Adrenal gland (tissue), 19 donors: ENCODE measurements at places on chromosomes 6 and 20. TPM values are rescaled to one million over a fixed set of nuclear protein-coding genes. Genes with fewer than 3 reads are reported as not detected.

SNHG17 gene
- 11.1 TPM for total RNA-seq

POPDC3 gene
- total RNA-seq: not detected

SEMG1 gene
- not detected for total RNA-seq

BPIFA3 gene
- total RNA-seq: not detected

SLC17A9 gene
- total RNA-seq: 2.3 TPM

BMP2 gene
- 2.2 TPM for total RNA-seq

- DNase-seq: no peak
Observed at GRCh38 chr20:40843251-40843650, 154.2 kb upstream of the MAFB start.

- no peak for DNase-seq
Observed at GRCh38 chr20:57985278-57985677, 243.2 kb downstream of the ANKRD60 start.

- no peak for DNase-seq
Observed at GRCh38 chr6:116168148-116168547, 42.2 kb upstream of the COL10A1 start.

DNA sequence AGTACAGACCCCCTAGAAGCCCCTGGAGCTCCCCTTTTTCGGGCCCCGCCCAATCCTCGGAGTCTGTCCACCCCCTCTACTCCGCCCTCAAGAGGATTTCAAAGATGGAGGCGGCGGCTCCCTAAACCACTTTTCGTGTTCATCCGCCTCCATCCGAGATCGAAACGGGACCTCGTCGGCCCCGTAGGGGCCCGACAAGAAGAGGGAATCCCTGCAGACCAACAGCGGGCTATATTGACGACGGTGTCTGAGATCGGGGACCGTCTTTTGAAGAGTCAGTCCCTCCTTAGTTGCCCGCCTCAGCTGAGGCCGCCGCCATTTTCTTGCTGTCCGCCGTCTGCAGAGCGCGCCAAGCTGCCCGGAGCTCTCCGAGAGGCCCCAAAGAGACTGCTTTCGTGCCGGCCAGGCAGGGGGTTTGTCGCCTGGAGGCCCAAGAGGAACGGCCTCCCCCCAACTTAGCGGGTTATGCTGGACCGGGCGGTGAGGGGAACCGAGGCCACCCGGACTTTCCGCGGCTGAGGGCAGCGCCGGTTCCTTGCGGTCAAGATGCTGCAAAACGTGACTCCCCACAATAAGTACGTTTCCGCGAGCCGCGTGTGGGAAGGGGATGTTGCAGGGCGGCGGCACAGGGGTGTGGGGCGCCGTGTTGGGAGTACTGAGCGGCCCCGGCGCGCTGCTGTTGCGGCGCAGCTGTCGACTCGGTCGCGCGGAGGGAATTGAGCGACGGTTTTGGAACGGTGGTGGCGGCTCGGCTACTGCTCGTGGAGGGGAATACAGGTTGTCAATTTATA lies 4.2 kb downstream of the BRD2 start:
- DNase-seq: peak; percentile 40

GRCh38 chr6:31978831-31979230 lies 3.0 kb upstream of the C4A start:
- DNase-seq: no peak

DNA sequence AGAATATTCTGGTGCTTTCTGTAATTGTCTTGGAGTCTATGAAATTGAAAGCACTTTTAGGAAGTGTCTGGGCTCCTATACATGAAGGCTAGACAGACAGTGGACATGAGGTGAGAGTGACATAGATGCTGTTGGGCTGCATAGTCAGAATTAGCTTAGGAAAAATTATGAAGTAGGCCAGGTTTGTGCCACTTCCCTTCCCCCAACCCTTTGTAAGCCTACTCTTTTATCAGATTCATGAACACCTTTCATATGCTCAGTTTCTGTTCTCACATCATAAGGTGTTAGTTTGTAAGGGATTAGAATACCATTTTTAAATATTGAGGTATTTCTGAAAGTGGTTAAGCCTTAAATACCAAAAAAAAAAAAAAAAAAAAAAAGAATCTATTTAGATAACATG lies 18.4 kb upstream of the SNPH start:
- DNase-seq: no peak

DNA sequence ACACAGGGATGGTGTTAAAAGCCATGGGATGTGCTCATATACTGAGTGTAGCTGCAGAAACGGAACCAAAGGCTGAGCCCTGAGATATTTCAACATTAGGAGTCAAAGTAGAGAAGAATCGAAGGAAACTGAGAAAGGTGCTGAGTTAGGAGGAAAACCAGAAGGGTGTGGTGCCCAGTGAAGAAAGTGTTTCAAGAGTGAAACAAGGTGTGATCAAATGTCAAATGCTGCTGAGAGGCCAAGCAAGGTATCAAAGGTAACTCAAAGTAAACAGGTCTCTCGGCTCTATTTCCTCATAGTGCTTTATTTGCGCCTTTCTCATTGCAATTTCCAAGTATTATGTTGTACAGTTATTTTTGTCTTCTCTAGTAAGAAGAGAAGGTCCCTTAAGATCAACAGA lies 94.1 kb downstream of the PRDM1 start:
- DNase-seq: no peak

- no peak for DNase-seq
Observed at GRCh38 chr6:40674170-40674569, 87.0 kb upstream of the LRFN2 start.

DNA sequence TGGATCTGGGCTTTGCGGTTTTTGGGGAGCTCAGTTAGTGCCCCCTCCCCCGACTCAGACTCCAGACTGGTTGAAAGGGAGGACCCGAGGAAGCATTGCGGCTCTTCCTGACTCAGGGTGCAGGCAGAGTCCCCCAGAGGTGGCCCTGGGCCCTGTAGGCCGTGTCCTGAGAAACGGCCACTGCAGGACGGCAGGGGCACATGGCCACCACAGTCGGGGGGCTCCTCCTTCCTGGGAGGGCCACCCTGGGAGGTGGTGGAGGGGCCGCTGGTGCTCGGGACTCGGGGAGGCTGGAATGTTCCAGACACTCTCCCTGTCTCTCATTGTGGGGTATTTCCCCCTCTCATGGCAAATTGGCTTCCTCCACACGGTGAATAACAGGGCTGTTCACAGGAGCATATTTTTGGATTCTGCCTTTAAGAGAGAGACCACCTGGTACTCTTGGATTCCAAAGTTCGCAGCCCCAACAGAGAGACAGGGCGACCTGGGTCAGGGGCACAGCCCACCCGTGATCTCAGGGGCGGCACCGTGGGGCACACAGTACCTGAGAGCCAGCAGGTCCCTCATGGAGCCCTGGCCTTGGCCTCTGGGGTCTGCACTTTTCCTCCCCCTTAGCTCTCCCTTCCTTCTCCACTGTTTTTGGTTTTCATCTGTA lies 35.7 kb downstream of the FRMD1 start:
- no peak for DNase-seq

DNA sequence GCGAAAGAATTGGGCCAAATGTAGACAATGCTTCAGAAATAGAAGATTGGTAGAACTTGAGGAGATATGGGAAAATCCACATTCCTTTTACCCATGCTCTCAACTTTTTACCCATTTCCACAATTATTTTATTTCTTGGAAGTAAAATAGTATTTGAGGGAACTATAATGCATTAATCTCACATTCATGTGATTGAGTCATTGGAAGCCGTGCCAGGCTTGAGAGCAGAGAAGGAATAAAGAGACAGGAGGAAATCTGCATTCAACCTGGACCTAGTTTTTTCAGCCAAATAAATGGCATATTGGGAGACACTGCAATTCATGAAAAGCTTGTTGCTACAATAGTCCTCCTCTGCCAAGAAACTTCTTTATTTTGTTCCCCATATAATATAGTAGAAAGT lies 2.8 kb upstream of the NUP153 start:
- DNase-seq: no peak

DNA sequence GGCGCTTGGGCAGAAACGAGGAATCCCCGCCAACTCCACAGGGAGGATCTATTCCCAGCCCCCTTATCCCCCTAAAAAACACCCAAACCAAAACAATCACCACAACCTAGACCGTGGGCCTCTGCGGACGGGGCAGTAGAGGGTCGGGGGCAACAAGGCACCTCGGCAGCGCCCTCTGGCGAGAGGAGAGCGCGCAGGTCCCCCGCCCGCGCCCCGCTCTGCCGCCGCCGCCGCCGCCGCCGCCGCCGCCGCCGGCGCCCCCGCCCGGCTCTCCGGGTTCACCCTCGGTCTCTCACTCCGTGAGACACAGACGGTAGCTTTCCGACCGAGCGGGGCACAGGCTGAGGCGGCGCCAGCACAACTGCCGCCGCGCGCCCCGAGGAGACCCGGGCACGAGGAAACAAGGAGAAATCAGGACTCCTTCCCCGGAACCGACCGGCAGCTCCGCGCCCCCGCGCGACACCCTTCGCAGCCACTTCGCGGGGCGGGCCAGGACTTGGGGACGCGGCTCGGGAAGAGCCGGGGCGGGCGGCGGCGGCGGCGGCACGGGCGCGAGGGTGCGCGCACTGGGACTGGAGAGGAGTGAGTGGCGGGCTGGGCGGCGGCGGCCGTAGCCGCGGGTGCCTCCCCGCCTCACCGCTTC lies at the start of gene SLC35F1:
Gene SLC35F1, plus strand, starts transcription at position 307 of the 643 bp plus-strand sequence.
- DNase-seq: peak; percentile 49

DNA sequence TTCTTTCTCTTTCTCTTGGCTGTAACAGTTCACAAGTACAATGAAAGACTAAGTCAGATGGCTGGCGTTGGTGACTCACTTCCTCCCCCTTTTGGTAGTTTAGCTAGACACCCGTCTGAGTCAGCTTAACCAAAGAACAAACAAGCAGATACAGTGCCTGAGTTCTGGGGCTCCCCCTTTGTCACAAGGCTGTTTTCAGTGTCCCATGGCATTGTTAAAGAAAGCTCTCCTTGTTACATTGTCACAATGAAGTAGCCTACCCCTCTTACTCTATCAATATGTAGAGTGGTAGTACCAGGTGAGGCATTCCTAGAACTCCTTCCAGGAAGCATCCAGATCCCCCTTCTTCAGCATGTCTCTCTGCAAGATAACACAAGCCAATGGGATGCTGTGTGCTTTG lies 38.6 kb downstream of the KIAA0408 start:
- DNase-seq: peak; percentile 66
